ENCODE measurements at places on chromosomes 12 and 14. TPM values are rescaled to one million over a fixed set of nuclear protein-coding genes. Genes with fewer than 3 reads are reported as not detected.

CLEC4D gene
- 0.49 TPM for polyA plus RNA-seq

ASIC1 gene
- 4.6 TPM for polyA plus RNA-seq

C14orf39 gene
- polyA plus RNA-seq, result 0.45 TPM

FOXM1 gene
- 40.9 TPM for polyA plus RNA-seq

TBC1D30 gene
- polyA plus RNA-seq, result 5.7 TPM

GNB3 gene
- polyA plus RNA-seq, result 13.0 TPM

GRIP1 gene
- polyA plus RNA-seq, result 24.5 TPM

MDGA2 gene
- 2.6 TPM for polyA plus RNA-seq

LAG3 gene
- 1.4 TPM for polyA plus RNA-seq

Measured in renal pelvis (tissue), 12 donors.